ENCODE measurements at places on chromosomes 3 and 15.

- H3K4me3 ChIP-seq: peak overlapping the region; percentile 25
- H3K36me3 ChIP-seq: no peaks in the 10 kb centered on the region
- peak; percentile 39 for DNase-seq
- H3K27me3 ChIP-seq: peaks cover 9% of the 10 kb centered on the region
- H3K27ac ChIP-seq: peak overlapping the region; percentile 63
- peaks cover 41% of the 10 kb centered on the region for H3K4me1 ChIP-seq
Measured at GRCh38 chr3:122975924-122976293, 51.7 kb downstream of the SEMA5B start.

DNA sequence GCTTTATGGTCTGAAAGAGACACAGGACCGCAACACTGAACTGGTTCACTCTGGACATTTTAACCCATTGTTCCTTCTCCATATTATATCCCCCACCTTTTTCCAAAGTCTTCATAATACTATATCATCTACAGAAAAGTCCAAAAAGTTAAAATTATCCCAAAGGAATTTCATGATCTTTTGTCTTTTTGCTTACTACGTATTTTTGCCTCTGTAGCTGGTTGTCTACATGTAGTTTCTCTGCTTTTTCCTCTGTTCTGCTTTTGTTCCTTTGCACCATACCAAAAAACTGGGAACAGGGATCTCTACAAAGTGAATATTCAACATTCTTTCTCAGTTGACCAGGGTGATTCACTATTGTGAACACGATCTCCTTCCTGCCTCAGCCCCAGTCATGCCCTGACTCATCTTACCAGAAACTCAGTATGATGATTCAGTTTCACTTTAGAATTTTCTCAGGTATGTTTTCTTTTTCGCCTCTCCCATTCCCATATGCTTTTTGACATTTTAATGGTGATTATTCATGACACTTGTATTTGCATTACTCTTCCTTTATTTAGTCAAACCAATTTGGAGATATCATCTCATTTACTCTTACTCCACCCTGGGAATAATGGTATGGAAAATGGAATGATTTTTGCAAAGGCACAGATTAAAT, 14.5 kb downstream of the EMC4 start:
- peak; percentile 13 for DNase-seq
- peaks cover 27% of the 10 kb centered on the region for H3K36me3 ChIP-seq
- H3K4me1 ChIP-seq: peaks cover 25% of the 10 kb centered on the region
- no peak overlapping the region for H3K4me3 ChIP-seq
- H3K27me3 ChIP-seq: no peaks in the 10 kb centered on the region

DNA sequence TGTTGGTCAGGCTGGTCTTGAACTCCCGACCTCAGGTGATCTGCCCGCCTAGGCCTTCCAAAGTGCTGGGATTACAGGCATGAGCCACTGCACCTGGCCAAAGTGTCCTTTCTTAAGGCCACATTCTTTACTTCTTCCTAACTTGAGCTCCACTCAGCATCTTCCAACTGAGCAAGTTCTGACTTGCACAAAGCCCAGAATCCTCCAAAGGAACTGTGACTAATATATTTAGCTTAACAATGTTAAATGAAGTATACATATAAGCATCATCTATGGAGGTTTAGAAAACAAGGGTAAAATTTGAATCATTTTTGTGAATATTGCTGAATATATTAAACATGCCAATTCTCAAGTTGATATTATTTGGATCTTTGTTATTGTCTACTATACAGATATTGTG, 93.7 kb downstream of the SHQ1 start:
- peaks cover 39% of the 10 kb centered on the region for H3K36me3 ChIP-seq
- peak overlapping the region; percentile 39 for H3K27ac ChIP-seq
- H3K4me3 ChIP-seq: no peak overlapping the region
- peaks cover 53% of the 10 kb centered on the region for H3K4me1 ChIP-seq
- no peaks in the 10 kb centered on the region for H3K27me3 ChIP-seq

- H3K27me3 ChIP-seq: peaks cover 39% of the 10 kb centered on the region
- H3K36me3 ChIP-seq: peaks cover 2% of the 10 kb centered on the region
- H3K27ac ChIP-seq: peak overlapping the region; percentile 27
- no peak overlapping the region for H3K4me3 ChIP-seq
- H3K4me1 ChIP-seq: peaks cover 26% of the 10 kb centered on the region
- DNase-seq: peak; percentile 36
Measured at GRCh38 chr3:186151077-186151971, 42.4 kb upstream of the ETV5 start.

- no peaks in the 10 kb centered on the region for H3K36me3 ChIP-seq
- H3K27me3 ChIP-seq: peaks cover 36% of the 10 kb centered on the region
- H3K4me3 ChIP-seq: no peak overlapping the region
- no peak for DNase-seq
Measured at GRCh38 chr15:84081391-84082168, 154.0 kb upstream of the GOLGA6L4 start.

Data from activated CD4-positive, alpha-beta T cell treated with anti-CD3 and anti-CD28 coated beads, Interleukin-2, amount 10 ng/mL, durations not matched to agents 7 days and 5 days (primary cell).